HT-29 (cell line): ENCODE measurements at places on chromosomes 4 and X.

DNA sequence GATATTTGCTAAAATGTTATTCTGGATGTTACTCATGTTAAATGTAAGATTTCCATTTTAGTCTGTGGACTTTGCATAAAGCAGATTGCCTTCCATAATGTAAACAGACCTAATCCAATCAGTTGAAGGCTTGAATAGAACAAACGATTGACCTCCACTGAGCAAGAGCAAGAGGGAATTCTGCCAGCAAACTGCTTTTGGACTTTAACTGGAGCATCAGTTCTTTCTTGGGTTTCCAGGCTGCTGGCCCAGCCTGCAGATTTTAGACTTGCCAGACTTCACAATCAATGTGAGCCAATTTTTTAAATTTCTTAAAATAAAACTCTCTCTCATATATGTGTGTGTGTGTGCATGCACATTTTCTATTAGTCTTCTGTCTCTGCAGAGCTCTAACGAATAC, 1248.8 kb downstream of the ADGRL3 start:
- no peak for DNase-seq

GRCh38 chrX:78357342-78358055, 30.1 kb upstream of the CYSLTR1 start:
- DNase-seq, result no peak

GRCh38 chr4:168631241-168632162, 134.7 kb downstream of the PALLD start:
- peak; percentile 35 for DNase-seq

- peak; percentile 53 for DNase-seq
Observed at GRCh38 chr4:149999485-150000074, 78.7 kb upstream of the DCLK2 start.

DNA sequence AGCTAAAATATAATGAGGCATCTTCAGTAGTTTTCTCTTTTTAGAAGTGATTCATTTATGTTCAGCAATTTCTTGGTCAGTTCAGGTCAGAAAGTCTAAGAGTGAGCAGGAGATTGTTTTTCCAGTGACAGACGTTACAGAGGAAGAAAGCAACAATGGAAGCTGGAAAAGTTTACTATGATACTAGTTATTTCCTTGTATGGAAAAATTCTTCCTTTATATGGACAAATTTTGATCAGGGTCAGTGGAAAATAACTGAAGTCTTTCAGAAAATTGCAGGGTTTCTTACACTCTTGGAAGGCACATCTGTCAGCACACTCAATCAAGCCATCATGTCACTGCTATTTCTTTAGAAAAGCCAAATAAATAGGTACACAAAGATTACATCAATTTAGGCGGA, 1120.7 kb downstream of the FAT4 start:
- no peak for DNase-seq

- DNase-seq, result no peak
Observed at GRCh38 chrX:152137771-152138387, 498 bp downstream of the MAGEA10 start.

GRCh38 chr4:88585917-88586316, 6.4 kb upstream of the HERC3 start:
- no peak for DNase-seq

DNA sequence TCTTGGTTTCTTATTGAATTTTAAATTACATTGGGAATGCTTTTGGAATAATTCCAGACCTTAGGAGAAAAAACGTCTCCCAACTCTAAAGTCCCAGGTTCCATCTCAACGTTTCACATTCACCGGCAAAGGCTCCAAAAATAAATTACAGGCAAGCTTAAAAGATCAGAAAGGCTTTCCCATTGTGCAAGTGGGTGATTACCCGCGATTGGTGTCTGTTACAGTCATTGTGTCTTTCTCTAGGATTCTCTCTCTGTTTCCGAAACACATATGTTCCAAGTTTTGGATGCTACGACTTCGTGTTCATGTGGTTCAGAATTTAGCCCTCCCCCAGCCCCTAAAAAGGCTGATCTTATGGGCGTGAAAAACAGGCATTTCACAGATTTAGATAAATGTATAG, 41.8 kb downstream of the PALLD start:
- no peak for DNase-seq

- DNase-seq, result no peak
Observed at GRCh38 chr4:79650217-79650616, 242.2 kb upstream of the GK2 start.

DNA sequence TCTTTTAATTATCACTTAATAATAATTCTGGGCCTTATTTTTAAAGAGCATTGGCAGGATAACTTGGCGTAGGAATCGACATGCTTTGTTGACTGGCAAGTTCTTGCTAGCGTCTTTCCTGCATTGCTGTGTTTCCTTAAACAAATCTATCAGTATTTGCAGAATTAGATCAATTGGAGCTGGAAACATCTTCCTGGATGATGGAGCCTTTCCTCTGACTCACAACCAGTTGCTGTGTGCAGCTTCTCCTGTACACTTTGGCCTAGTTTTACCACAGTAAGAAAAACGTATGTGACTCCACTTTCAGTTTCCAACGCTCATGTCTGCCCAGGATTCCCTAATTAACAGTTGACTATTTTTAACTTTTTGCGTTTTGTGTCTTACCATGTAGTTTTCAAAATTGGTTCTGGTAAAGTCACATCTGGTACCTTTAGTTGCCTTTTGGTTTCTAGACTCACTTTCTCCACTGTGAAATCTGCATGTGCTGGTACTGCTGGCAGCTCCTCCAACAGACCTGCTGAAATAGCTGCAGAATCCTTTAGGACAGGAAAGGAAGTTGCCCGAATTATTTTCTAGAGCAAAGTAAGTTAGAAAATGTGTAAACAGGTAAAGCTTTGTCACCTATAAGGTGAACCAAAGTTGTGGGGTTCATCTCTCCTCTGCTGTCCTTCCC, 553.2 kb upstream of the FAT1 start:
- no peak for DNase-seq

DNA sequence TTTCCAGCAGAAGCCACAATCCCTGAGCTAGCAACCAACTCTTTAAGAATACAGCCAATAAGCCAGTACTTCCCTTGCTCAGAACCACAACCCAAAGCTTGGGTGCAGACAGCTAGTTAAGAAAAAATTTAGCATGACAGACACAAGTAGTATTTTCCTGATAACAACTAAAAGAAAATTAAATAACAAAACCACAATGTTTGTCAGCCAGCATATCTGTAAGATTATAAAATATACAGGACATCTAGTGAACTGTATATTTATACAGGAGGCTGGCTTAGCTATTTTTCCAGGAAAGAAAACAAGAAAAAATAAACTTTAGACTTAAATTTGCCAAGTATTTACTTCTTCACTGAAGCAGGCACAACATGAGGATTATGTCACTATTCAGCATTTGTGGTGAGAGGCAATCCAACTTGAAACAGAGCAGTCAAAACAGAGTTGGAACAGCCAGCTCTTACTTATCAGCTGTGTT, 6.6 kb downstream of the PF4V1 start:
- DNase-seq, result no peak

GRCh38 chrX:538311-538710, 92.3 kb upstream of the SHOX start:
- peak; percentile 48 for DNase-seq

GRCh38 chrX:20361081-20361889, 94.6 kb upstream of the RPS6KA3 start:
- peak; percentile 41 for DNase-seq

GRCh38 chr4:18105030-18106011, 83.8 kb upstream of the LCORL start:
- no peak for DNase-seq

DNA sequence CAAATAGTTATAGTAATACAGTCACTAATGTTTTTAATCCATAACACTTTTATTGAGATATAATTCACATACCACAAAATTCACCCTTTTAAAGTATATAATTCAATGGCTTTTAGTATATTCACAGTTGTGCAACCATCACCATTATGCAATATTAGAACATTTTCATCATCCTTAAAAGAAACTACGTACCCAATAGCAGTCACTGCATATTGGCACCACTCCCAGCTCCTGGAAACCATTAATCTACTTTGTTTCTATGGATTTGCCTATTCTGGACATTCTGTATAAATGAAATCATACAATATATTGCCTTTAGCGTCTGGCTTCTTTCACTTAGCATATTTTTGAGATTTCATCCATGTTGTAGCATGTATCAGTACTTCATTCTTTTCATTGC, 99.3 kb downstream of the AMMECR1 start:
- DNase-seq, result no peak

DNA sequence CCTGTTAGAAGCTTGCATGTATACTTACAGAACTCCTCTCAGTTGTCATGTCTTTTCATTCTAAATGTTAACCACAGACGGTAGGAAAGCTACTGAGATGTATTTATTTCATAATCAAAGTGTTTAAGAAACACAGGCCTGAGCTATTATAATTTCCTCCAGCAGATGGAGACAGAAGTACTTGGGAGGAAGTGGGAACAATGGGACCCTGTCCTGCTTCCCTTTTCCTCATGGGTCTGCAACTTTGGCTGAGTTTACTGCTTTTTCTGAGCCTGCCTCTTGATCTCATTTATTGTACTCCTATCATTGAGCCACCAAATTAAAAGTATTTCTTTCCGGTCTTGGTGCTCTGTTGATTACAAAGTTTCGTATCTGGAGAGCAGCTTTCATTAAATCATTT, 67.7 kb upstream of the SPANXN2 start:
- DNase-seq, result peak; percentile 67

DNA sequence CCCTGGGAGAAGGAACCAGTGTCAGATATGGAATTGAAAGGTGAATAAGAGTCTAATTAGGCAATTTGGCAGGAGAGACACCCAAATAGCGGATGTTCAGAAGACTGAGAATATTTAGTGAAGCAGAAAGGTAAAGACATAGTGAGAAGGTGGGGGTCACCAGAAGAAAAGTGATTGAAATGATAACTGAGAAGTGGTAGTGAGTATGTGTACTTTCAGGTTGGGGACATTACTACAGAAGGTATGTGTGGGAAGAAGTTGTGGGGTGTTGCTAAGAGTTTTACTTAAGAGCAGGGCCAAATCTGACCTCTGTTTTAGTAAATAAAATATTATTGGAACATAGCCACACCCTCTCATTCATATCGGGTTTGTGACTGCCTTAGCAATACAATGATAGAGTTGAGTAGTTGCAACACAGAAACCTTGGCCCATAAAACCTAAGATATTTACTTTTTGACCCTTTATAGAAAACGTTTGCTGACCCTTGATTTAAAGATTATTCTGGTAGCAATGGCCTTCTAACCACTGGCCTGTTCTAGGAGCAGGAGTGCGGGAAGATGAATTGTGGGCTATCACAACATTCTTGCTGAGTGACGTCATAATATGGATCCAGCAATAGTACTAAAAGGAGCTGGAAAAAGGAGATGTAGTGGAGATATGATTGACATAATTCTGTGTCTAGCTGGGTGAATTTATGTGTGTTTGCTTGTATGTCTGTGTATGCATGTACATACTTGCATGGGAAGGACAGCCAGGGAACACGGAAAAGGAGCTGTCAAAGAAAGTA, 115.3 kb downstream of the HS3ST1 start:
- DNase-seq, result no peak

DNA sequence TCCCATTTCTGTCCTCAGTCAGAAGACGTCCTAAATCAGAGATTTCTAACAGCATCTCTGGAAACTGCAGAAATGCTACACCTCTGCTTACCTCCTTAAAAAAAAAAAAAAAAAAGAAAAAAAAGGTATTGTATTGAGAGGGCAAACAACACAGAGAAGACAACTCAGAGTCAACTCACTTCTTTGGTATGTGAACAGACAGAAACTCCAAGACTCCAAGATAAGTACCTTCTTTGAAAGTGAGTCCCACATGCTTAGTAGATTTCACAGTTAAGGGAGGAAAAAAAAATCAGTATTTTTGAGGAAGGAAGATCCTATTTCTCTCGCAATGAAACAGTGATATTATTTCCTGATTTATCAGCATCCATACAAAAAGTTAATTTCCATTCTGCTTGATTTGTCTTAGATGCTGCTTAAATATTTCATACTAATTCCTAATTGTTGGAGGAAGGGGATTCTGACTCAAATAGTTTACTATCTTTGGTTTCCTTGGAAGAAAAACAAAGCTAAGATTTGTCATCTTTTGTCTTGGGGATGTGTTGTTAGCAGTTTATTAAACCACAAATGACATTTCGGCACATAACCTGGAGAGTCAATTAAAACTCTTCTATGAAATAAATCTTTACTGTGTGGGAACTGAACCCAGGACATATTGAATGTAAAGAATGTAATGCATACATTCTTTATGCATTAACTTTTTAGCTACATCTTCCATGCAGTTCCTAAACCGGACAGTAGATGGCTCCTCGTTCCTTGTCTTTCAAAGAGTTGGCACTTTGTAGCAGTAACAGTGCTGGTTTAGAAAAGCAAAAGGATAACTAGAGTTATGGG, 4.7 kb downstream of the RASGEF1B start:
- peak; percentile 93 for DNase-seq

DNA sequence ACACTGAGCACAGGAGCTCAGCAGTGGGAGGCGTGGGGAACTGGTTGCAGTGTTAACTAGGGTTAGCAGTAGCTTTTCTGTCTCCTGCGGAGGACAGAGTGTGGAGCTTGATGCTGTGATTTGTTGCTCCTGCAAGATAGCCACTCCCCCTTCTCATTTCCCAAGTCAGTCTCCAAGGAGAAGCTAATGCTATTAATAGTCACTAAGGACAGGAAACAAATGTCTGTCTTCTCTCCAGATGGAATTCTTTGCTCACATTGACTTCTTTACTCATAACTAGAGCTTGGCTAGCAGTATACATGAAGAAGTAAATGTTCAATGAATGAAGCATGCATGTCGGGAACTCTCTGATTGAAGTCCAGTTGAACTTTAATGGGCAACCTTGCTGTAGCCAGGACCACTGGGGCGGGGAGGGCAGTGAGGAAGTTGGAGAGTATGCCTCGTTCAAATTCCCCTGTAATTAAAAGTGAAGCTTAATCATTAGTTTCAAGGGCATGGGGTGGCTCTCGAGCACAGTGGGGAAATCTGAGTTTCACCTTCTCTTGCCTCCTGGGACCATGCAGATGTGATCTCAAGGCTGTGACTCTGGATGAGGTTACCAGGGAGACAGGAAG, 156.6 kb upstream of the SCML1 start:
- no peak for DNase-seq

- no peak for DNase-seq
Observed at GRCh38 chr4:80839281-80839680, 191.2 kb upstream of the BMP3 start.
